ENCODE measurements at places on chromosomes 5 and 9. TPM values are rescaled to one million over a fixed set of nuclear protein-coding genes. Genes with fewer than 3 reads are reported as not detected.

SLC36A2 gene
- total RNA-seq = not detected

TPPP gene
- not detected for total RNA-seq

ANKRD20A1 gene
- not detected for total RNA-seq

DIAPH1 gene
- 19.2 TPM for total RNA-seq

UBE2QL1 gene
- 0.29 TPM for total RNA-seq

TOR4A gene
- 2.5 TPM for total RNA-seq

SCGB3A1 gene
- not detected for total RNA-seq

F2RL1 gene
- 5.3 TPM for total RNA-seq

FLT4 gene
- total RNA-seq = not detected

SVEP1 gene
- total RNA-seq = 43.0 TPM

CNTNAP3 gene
- total RNA-seq = 1.4 TPM

ARID3C gene
- not detected for total RNA-seq

MSX2 gene
- 1.5 TPM for total RNA-seq

TRIM36 gene
- 0.36 TPM for total RNA-seq
